Neural cell (in vitro differentiated cells): ENCODE measurements at places on chromosomes 6 and 20. TPM values are rescaled to one million over a fixed set of nuclear protein-coding genes. Genes with fewer than 3 reads are reported as not detected.

ZDHHC14 gene
- 4.1 and 7.9 TPM in 2 replicates for polyA plus RNA-seq

IRF4 gene
- polyA plus RNA-seq, result 0.05 TPM in 1 of 2 replicates, not detected in the other

DEF6 gene
- 0.48 and 1.3 TPM in 2 replicates for polyA plus RNA-seq

NOL4L gene
- 20.4 and 27.2 TPM in 2 replicates for polyA plus RNA-seq

RUNX2 gene
- polyA plus RNA-seq, result 0.46 TPM in 1 of 2 replicates, not detected in the other

SDC4 gene
- 0.24 TPM in 1 of 2 replicates, not detected in the other for polyA plus RNA-seq

PNPLA1 gene
- polyA plus RNA-seq, result 0.26 TPM in 1 of 2 replicates, not detected in the other

HLA-DRB1 gene
- not detected in 2 replicates for polyA plus RNA-seq
